AG09309 (cell line): ENCODE measurements at places on chromosomes 5 and 9.

GRCh38 chr5:103487218-103487617 lies 75.4 kb downstream of the NUDT12 start:
- DNase-seq, result no peak

- no peak for DNase-seq
Measured at GRCh38 chr9:133378408-133378962, 2.3 kb downstream of the STKLD1 start.

DNA sequence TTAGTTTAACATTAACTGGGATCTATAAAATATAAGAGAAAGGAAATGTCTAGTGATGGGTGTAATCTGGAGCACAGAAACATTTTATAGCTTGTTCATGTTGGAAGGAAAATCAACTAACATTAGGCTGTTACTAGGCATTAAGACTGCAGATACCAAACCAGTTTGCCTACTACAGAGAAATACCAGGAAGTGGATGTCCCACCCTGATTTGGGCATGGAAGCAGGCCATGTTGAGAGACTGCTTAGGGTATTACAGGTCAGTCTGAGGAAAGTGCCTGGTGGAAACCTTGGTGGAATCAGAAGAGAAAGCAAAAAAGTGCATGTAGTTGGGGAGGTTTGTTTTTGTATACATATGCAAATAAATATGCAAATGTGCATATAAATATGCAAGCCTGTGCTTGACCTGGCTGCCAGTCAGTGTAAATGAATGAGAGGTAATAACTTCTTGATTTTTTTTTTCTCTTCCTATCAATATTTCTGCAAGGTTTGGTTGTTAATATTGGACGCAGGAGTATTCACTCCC lies 9.6 kb upstream of the CCDC112 start:
- DNase-seq, result no peak

GRCh38 chr9:115292584-115293279 lies 174.8 kb upstream of the TNC start:
- DNase-seq, result no peak
